Activated T-helper 1 cell treated with anti-CD3 and anti-CD28 coated beads, Interleukin-12 subunit alpha, Interleukin-12 subunit beta, Interleukin-2, Interleukin-4 antibody, amounts not matched to agents 30 ng/mL and 10 ng/mL and 1 ng/mL, durations not matched to agents 14 hours and 24 hours and 36 hours (primary cell): ENCODE measurements at places on chromosomes 4 and X. TPM values are rescaled to one million over a fixed set of nuclear protein-coding genes. Genes with fewer than 3 reads are reported as not detected.

Gene DMRTC1B
- not detected in 2 replicates for total RNA-seq

Gene CCDC110
- not detected in 2 replicates for total RNA-seq

Gene CTSO
- 0.73 and 0.93 TPM in 2 replicates for total RNA-seq

Gene DCLK2
- total RNA-seq, result 0.08 TPM in 1 of 2 replicates, not detected in the other

Gene MAP9
- total RNA-seq, result 5.9 and 6.2 TPM in 2 replicates

Gene HSFX2
- 0.41 TPM in 1 of 2 replicates, not detected in the other for total RNA-seq

Gene HPGD
- 2.6 and 3.1 TPM in 2 replicates for total RNA-seq

Gene TMPRSS11A
- not detected in 2 replicates for total RNA-seq

Gene DOK7
- not detected in 2 replicates for total RNA-seq

Gene VCX2
- not detected in 2 replicates for total RNA-seq

Gene IL13RA2
- not detected in 2 replicates for total RNA-seq

Gene CLGN
- total RNA-seq, result not detected in 2 replicates

Gene CXCL3
- total RNA-seq, result 0.18 TPM in 1 of 2 replicates, not detected in the other

Gene KCNIP4
- not detected in 2 replicates for total RNA-seq

DNA sequence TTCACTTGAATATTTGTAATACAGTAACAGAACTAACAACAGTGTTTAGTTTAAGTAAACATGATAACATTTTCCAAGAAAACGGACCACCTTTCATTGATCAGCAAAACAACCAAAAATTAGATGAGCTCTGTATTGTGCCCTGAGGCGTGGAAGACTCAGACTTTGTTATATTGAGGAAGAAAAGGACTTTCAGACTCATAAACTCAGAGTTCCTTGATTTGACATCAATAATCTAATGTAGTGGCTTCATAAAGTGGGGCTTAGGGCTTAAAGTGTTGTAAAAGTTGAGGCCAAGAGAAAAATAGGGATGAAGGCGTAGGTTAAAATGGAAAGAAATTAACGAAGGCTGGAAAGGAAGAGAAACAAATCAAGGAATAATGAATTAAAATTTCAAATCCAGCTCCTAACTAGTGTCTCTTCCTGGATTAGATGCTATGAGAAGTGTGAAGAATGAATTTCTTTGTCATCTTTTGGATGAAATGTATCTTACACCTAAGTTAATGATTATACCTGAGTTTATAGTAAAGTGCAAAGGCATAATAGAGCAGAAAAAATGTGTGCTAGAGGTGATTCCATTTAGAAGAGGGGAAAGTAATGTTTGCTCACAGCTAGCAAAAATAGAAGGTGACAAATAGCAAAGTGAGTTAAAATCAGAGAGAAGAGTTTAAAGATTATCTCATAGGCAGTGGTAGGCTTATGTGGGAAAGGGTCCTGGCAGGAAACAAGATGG is 19.8 kb upstream of the GLRA2 start:
- no peak for DNase-seq

DNA sequence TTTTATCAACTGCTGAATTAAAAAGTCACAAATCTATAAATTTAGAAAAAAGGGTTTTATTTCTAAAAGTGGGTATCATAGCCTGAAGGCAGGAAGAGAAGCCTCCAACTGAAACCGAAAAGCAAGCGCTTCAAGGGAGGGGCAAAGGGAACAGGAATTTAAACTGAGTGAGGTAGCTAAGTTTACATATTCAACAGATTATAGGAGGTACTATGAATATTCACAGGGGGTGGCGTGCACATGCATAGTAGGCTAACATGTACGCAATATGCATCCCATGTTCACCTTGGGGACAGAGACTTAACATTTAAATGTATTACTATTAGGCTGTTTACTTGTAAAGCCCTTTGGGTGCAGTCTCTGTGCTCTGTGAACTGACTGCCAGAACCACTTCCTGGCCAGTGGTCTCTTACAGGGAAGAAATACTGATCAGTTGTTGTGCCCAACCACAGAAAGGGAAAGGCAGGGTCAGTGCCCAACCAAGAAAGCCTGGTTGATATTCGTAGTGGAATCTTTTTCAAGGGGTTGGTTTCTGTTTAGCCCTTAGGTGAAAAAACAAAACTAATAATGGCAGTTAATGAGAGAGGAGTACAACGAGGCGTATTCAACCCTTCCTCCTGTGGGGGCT is 168.7 kb upstream of the GALNTL6 start:
- DNase-seq, result no peak

- peak; percentile 22 for DNase-seq
Observed at GRCh38 chr4:183721207-183722081, 62.4 kb downstream of the TRAPPC11 start.

- no peak for DNase-seq
Observed at GRCh38 chr4:122150931-122151330, 1.2 kb upstream of the BLTP1 start.

- DNase-seq, result no peak
Observed at GRCh38 chr4:72665171-72665968, 96.3 kb upstream of the ADAMTS3 start.

- peak; percentile 13 for DNase-seq
Observed at GRCh38 chrX:102155806-102156179, at the start of gene BEX5. BEX5 (minus strand) TSS chrX:102155977; CDS start chrX:102154265, 1,712 bp downstream.

DNA sequence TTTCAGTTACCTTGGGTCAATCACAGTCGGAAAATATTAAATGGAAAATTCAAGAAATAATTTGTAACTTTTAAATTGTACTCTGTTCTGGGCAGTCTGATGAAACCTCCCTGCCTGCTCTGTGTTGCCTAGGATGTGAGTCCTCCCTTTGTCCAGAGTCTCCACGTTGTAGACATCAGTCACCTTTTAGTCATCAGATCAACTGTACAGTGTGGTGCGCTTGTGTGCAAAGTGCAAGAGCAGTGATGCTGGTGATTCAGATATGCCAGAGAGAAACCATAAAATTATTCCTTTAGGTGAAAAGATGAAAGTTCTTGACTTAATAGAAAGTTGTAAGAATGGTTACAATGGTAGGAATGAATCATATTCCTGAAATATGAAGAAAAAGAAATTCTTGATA is 1.4 kb downstream of the SPATA4 start:
- no peak for DNase-seq

- DNase-seq, result no peak
Observed at GRCh38 chrX:112913807-112914206, 73.2 kb upstream of the AMOT start.

DNA sequence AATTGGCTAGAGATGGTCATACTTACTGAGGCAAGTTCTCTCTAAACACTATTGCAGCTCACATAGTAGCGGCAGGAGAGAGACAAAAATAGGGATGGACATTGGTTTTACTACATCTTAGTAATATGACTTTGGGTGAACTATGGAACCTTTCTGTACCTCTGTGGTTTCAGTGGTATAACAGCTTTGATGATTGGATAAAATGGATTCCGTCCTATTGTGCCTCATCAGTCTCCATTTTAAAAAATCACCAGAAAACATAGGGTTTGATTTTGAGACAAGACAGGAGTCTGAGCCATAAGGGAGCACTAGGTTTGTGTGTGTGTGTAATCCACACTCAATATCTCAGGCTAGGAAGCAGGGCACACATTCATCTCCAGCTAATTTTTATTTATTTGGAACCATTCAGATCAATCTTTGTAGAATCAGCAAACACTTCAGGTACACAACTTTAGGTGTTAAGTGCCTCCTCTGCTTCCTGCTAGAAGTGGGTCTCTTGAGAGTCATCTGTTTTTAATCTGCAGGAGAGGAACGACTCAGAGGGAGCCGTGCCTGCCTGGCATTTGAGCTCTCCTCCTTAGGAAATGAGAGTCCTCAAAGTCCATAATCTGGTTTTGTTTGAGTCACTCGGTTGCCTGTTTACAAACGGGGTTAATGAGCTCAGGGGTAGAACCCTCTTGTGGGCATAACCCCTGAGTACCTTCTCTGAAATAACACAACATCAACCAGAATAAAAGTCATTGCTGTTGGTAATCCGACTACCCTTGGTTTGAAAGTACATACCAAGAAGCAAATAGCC is 238.5 kb upstream of the BOD1L1 start:
- no peak for DNase-seq

GRCh38 chr4:80074069-80074468 is 1.0 kb upstream of the ANTXR2 start:
- no peak for DNase-seq

- DNase-seq, result peak; percentile 77
Observed at GRCh38 chr4:44726038-44726871, at the start of gene GNPDA2. GNPDA2 (minus strand) TSS chr4:44726556; CDS start chr4:44722207, 4,349 bp downstream.

DNA sequence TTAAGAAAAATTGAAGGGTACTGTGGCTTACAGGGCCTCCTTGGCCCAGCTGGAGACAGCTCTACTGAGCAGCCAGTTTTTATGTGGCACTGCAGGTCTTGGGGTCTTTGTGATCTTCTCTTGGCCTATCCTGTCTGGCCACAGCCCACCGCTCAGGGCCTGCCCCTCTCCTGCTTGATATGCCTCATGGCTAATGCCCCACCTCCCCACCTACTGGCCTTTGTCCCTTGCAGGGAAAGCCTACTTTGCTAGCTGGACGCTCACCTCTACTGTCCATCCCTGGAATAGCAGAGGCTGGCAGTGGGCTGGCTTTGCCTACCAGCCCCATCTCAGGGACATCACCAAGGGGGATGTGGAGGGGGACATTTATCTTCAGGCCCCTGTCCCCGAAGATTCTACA is 134.1 kb downstream of the PJA1 start:
- DNase-seq, result no peak

DNA sequence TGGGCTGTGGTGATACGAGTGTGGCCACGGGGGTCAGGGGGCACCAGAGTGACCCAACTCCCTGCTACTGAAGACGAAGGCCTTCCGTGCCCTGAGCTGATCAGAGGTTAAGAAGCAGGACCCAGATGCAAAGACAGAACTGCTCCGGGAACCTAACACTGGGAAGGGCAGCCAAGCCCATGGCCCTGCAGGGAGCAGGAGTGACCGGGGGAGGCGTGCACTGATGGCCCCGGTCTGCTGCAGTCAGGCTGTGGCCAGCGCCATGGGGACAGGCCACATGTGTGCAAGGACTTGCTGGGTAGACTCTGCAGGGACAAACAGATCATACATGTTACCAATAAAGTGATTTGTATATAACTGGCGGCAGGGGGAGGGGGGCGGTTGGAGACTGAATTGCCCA is 74.6 kb downstream of the ACOX3 start:
- DNase-seq, result no peak

DNA sequence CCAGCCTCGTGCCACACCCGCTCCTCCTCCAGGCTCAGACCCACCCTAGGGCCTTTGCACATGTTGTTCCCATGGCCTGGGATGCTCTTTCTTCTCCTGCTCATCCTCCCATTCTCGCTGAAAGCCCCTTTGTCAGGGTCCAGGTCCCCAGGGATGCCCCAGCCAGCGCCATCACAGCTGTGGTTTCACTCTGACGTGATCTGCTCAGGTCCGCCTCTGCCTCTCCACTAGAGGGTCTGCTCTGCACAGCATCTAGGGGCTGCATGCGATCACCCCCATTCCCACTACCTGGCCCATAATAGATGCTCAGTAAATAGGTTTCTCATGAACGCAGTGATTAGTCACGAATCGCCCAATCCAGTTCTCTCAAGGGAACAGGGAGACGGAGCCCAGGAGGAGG is 222.5 kb downstream of the AFAP1 start:
- DNase-seq, result no peak

DNA sequence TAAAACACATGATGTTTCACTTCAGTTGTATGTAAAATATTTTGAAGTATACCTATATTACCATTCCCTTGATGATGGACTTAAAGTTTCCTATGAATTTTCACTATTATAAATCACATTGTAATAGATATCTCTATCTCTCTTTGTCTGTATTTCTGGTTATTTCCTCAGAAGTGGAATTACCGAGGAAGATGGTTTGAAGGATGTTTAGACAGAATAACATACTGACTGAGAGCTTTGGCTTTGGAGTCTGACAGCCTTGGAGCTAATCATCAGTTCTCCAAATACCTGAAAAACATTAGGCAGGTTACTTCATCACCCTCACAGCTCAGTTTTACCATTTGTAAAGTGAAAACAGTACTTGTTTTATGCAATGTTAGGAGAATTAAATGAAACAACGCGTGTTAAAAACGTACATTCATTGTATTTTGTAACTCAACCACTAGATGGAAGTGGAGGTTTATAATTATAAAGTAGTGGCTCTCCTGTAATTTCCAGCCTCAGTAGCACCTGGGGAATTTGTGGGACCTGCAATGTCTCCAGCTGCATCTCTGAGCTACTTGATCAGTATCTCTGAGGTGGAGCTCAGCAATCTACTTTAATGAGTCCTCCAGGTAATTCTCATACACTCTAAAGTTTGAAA is 14.3 kb downstream of the JCHAIN start:
- no peak for DNase-seq

DNA sequence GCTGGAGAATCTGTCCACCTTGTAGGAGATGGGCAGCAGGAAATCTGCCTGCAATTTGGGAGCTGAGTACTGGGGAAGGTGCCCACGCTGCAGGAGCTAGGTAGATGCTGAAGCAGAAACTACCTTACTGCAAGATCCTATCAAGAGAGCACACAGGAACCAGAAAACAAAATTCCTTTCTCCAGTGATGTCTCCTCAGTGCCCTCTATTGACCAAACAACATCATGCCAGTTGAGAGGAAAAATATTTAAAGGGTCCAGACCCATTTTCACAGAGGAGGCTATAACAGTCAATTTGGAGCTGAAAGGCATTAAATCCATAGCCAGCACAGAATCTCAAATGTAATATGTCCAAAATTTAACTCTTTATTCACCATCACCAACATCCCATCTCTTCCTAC is 406.8 kb downstream of the SLITRK2 start:
- DNase-seq, result no peak

- no peak for DNase-seq
Observed at GRCh38 chrX:2343413-2343812, 157.4 kb downstream of the DHRSX start.

GRCh38 chr4:25321703-25322102 is 9.1 kb downstream of the ZCCHC4 start:
- DNase-seq, result no peak

- no peak for DNase-seq
Observed at GRCh38 chrX:45472968-45473367, 272.3 kb upstream of the DIPK2B start.

DNA sequence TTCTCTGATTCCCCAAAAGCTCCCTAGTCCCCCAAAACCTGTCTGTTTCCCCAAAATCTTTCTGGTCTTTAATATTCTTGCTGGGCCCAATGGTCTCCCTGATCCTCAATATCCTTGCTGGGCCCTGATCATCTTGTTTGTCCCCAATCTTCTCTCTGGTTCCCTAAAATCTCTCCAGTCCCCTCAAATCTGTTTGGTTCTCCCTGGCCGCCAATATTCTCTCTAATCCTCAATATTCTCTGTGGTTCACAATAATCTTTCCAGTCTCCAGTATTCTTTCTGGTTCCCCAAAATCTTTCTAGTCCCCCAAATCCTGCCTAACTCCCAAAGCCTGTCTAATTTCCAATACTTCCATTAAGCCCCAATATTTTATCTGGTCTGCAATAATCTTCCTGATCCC is 18.5 kb downstream of the P2RY8 start:
- no peak for DNase-seq

- DNase-seq, result no peak
Observed at GRCh38 chrX:64427787-64428186, 32.5 kb upstream of the MTMR8 start.

DNA sequence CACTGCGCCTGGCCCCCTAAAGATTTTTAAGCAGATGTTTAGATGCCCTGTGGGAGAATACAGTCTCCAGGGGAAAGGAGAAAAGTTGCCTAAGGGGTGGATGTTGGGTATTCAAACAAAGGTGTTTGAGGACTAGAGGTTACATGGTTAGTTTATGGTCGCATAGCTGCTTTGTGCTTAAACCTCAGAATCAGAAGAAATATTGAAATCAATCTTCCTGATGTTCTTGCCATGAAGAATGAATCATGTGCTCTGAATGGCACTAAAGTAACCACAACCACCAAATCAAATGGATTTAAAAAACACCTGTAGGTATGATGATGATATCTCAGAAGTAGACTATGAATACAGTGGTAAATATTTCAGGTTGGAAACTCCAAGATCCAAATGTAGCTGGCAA is 42.7 kb upstream of the TEX13A start:
- DNase-seq, result no peak

- no peak for DNase-seq
Observed at GRCh38 chrX:111914398-111915090, 38.6 kb downstream of the TRPC5OS start.
